ENCODE measurements at places on chromosomes 1 and 21. TPM values are rescaled to one million over a fixed set of nuclear protein-coding genes. Genes with fewer than 3 reads are reported as not detected.

The TDRD5 gene
- total RNA-seq, result not detected

The REN gene
- total RNA-seq, result not detected

The TUFT1 gene
- total RNA-seq, result 7.5 TPM

The ARHGEF10L gene
- total RNA-seq, result 20.4 TPM

The VSIG8 gene
- total RNA-seq, result not detected

The CSMD2 gene
- total RNA-seq, result 0.40 TPM

The MASP2 gene
- 0.14 TPM for total RNA-seq

The LIN28A gene
- total RNA-seq, result 455 TPM

The CNR2 gene
- not detected for total RNA-seq

The RBM8A gene
- total RNA-seq, result 285 TPM

The OVAAL gene
- not detected for total RNA-seq

The ITGB2 gene
- 0.89 TPM for total RNA-seq

The NEK2 gene
- total RNA-seq, result 31.0 TPM

The GPATCH4 gene
- total RNA-seq, result 41.2 TPM

The FAM72D gene
- total RNA-seq, result 6.2 TPM

The CSTB gene
- 40.9 TPM for total RNA-seq

The GCSAML gene
- total RNA-seq, result not detected

The SLC1A7 gene
- total RNA-seq, result not detected

The VN1R5 gene
- not detected for total RNA-seq

The AADACL4 gene
- total RNA-seq, result not detected

The HNRNPCL2 gene
- total RNA-seq, result not detected

The CSF3R gene
- not detected for total RNA-seq

The ERG gene
- 0.61 TPM for total RNA-seq

The PDE4DIP gene
- total RNA-seq, result 20.3 TPM

The ADGRL4 gene
- 0.75 TPM for total RNA-seq

The ADAM30 gene
- total RNA-seq, result not detected

The NCAM2 gene
- total RNA-seq, result 1.9 TPM

The CFHR1 gene
- 0.56 TPM for total RNA-seq

The RAVER2 gene
- 27.8 TPM for total RNA-seq

The FCRL6 gene
- total RNA-seq, result not detected

The CD1E gene
- total RNA-seq, result not detected

The FGR gene
- total RNA-seq, result not detected

The S100A16 gene
- total RNA-seq, result 7.1 TPM

The CELA3B gene
- not detected for total RNA-seq

The TMEM269 gene
- total RNA-seq, result 0.91 TPM

The HMCN1 gene
- 18.1 TPM for total RNA-seq

The MROH9 gene
- not detected for total RNA-seq

The DENND2D gene
- total RNA-seq, result not detected

The LCE2A gene
- total RNA-seq, result not detected

The SPATA17 gene
- total RNA-seq, result 2.5 TPM

The INSRR gene
- not detected for total RNA-seq

The TMEM61 gene
- not detected for total RNA-seq

The FALEC gene
- total RNA-seq, result 1.2 TPM

The MYBPHL gene
- 0.82 TPM for total RNA-seq

The CFHR2 gene
- total RNA-seq, result not detected

The C1orf210 gene
- not detected for total RNA-seq

The IL10 gene
- not detected for total RNA-seq

The LEMD1 gene
- 10.2 TPM for total RNA-seq

The VASH2 gene
- 8.7 TPM for total RNA-seq

The RCC2 gene
- total RNA-seq, result 225 TPM

The PCAT6 gene
- 4.5 TPM for total RNA-seq

The OR2L5 gene
- not detected for total RNA-seq

The GPR37L1 gene
- 0.05 TPM for total RNA-seq

The TFF1 gene
- total RNA-seq, result not detected

The FMO4 gene
- total RNA-seq, result 0.86 TPM

The SERPINC1 gene
- total RNA-seq, result not detected

The PLPP3 gene
- total RNA-seq, result 21.2 TPM
